ENCODE measurements at places on chromosomes 1 and 21.

GRCh38 chr1:53641481-53642214 is 97.3 kb downstream of the GLIS1 start:
- no peak for DNase-seq

DNA sequence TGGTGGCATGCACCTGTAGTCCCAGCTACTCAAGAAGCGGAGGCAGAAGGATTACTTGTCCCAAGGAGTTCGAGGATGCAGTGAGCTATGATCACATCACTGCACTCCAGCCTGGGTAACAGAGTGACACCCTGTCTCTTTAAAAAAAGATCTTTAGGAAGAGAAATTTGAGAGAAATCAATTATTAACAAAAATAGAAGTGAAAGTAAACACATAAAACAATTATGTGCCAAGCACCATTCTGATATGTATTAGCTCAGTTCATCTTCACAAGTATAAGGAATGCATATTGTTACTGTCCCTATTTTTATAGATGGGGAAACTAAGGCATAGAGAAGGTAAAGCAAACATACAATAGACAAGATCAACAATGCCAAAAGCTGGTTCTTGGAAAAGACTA is 48.1 kb downstream of the MATN1 start:
- DNase-seq, result no peak

DNA sequence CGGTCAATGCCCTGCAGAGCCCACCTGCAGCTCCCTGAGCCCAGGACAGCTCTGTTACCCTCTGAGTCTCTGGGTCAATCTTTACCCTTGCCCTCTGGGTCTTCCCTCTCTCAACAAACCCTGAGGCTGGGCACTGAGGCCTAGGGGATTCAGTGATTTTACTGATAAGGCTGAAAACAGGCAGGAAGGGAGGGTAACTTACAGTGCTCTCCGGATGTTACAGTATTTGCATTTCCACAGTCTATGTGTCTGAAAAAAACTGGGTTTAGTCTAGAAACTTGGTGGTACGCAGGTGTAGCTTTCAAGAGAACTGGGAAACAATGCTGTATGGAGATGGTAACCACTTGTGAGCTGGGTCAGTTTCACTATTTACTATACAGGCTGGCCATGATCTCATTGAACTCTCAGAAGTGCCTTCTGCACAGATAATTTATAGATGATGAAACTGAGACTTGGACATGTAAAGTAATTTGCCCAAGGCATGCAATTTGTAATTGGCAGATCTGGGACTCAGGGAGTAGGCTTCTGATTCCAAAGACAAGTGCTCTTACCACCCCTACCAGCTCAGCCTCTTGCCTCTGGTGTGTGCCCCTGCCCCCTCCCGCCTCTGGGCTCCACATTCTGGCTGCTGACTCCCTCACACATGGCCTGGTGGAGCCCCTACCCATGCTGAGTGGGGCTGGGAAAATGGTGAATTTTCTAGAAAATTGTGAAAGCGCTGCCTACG is 48.8 kb downstream of the TENT5C start:
- no peak for DNase-seq

DNA sequence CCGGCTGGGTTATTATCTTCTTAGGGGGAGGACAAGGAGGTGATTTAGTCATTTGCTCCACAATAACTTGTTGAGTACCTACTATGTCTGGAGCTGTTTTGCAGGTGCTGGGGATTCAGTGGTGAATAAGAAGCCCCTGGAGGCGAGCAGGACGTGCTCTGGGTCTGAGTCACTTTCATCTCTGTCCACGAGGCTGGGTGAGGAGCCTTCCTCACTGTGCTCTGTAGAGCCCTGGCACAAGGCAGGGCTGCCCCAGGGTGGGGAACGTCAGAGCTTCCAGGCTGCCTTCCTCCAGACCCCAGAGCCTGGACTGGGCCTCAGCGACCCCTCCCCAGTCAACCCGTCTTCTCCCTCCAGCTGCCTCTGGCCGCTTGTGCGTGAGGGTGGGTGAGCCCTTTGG is 2.5 kb upstream of the PADI6 start:
- no peak for DNase-seq

- no peak for DNase-seq
Measured at GRCh38 chr1:84298684-84299535, 2.6 kb upstream of the SAMD13 start.

- no peak for DNase-seq
Measured at GRCh38 chr1:3160647-3161145, 91.7 kb downstream of the PRDM16 start.

DNA sequence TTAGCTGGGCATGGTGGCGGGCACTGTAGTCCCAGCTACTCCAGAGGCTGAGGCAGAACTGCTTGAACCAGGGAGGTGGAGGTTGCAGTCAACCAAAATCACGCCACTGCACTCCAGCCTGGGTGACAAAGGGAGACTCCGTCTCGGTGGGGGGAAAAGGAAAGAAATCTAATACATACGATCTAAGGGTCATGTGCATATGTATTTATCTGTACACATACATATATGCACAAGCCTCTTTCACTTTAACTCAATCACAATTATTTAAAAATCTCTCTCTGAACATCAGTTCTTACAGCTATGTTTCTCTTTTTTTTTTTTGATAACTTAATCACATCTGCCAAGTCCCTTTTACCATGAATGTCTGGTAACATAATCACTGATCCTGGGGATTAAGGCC is 34.7 kb downstream of the EVA1C start:
- DNase-seq, result no peak
